ENCODE measurements at places on chromosomes 11 and 22. TPM values are rescaled to one million over a fixed set of nuclear protein-coding genes. Genes with fewer than 3 reads are reported as not detected.

DNA sequence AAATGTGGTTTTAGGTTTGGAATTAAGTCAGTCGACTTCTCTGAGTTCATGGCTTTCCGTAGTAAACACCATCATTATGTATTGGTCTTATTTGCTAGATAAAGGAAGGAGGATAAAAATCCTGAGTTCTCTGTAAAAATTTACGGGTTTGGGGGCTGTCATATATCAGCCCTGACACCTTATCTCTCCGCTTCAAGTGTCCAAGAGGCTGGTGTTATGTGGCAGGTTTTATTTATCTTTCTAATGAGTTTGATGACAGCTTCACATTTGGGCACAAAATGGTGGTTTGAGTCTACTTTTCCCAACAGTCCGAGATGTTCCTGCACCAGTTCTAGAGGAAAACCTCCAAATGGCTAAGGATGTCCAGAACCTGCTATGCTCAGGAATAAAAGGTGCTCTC, 67.3 kb upstream of the VSTM5 start:
- DNase-seq, result no peak

DNA sequence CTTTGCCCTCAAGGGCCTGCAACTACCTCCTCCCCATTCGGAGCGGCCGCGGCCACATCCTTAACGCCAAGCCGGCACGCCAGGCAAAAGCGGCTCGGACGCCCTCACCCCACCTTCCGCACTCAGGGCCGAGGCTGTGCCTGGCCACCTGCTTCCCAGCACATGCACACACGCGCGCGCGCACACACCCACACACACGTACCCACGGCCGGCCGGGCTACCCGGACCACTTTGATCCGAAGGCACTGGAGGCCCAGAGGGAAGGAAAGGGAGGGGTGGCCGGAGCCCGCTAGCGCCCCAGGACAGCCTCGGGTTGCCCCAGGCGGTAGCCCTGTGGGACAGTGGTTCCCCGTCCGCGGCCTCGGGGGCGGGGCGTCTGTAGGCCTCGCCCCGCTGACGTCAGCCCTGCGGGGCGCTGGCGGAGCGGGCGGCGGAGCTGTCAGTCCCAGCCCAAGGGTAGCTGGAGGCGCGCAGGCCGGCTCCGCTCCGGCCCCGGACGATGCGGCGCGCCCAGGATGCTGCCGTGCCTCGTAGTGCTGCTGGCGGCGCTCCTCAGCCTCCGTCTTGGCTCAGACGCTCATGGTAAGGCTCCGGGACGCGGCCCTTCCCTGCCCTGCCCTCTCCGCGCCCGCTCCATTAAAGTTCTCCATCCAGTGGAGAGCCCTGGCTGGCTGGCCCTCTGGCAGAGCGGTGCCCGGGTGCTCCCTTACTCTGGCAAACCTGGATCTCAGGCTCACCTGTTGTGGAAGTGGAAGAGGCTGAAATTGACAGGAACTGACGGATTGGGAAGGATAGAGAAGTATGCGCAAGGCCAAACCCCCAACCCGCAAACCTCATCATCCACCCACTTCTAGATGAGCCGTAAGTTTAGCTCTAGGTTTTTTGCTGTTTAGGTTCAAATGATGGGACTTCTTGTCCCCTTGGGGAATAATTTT, at the start of gene IL10RA:
IL10RA (plus strand) TSS at position 442 of the 935 bp plus-strand sequence; CDS start at position 516, 74 bp downstream.
- peak; percentile 74 for DNase-seq

DNA sequence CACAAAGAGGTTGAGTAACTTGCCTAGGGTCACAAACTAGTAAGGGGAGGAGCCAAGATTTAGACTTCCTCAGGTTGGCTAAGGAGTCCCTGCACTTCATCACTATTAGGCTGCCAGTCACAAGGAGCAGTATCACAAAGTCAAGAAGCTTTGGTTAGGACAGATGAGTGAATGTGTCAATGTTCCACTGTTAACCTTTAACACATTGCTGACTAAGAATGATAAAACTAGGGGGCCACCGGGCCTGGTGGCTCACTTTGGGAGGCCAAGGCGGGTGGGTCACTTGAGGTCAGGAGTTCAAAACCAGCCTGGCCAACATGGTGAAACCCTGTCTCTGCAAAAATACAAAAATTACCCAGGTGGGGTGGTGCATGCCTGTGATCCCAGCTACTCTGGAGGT, 32.0 kb downstream of the TMEM123 start:
- DNase-seq, result no peak

- no peak for DNase-seq
Observed at GRCh38 chr11:57588046-57588710, 9.3 kb upstream of the SERPING1 start.

DNA sequence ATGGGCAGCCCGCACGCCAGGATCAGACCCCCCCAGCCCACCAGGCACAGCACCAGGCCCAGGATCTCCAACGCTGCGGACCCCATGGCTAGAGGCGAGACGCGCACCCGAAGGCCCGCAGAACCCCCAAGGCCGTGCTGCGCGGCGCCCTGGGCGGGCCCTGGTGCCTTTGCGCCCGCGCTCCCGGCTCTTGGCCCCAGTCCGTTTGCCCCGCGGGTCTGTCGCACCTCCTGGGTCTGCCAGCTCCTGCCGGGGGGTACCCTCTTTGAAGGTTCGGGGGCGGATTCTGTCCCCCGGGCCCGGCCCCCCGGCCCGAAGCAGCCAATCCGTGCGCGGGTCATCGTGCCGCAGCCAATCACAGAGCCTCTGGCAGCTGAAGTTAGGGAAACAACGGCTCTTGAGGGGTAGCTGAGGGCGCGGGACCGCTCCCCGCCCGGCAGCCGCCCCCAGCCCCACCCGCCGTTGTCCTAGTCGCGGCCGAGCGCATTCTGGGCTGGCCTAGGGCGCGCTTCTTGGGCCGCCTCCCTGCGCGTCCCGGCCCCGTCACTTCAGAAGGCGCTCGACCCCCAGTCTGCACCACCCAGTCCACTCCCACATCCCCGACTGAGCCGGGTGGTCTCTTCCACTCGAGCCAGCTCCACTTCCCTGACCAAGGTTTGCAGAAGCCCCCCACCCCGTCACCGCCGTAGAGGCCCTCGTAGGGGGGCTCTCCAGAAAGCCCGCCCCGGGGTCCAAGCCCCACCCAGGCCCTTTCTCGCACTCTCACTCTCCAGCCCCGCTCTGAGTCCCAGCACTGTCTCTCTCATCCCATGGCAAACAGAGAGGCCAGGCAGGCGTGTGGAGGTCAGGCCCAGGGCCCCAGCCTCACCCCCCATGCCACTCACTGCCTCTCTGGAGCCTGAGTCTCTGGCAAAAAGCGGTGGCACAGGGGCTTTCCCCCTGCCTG, at the start of gene CLDN5:
CLDN5 (minus strand) TSS at position 241 of the 946 bp plus-strand sequence; CDS start at position 86, 155 bp downstream.
- DNase-seq, result peak; percentile 69

GRCh38 chr11:80868831-80869230, 1428.0 kb upstream of the TENM4 start:
- DNase-seq, result no peak

DNA sequence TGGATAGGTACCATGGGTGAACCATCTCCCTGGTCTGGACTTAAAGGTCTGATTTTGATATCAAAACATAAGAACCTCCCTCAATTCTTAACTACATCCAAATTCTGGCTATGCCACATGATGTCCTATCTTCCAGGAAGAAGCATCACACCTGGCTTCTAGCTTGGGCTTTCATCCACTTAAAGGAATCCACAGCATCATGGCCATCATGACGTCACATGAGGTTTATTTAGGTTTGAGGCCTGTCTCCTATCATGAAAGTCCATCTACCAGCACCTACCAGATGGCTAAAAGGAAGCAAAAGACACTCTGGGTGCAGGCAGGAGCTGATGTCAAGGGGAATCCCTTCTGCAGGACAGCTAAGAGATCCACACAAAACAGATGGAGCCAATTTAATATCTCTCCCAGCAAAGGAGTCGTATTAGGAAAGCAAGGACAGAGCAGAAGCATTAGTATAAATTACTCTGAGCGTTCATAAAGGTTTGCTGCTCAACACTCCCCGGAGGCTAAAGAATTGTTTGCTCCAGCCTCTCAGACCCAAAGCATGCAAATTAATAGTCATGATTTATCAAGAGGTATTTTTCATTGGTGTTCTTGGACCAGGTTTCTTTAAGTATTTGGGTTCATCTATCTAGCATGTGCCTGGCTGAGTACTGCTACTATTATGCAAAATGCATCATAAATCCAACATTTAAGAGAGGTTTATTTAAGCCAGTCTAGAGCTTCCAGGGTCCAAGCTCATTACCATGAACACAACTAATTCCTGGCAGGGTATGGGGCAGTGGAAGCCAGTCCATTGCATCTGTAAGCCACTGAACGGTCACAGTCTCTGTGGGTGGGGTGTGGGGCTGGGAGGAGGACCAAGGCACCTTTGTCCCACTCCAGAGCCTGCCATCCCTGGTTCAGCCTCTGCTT, 47.2 kb downstream of the GALNT18 start:
- DNase-seq, result no peak

- no peak for DNase-seq
Observed at GRCh38 chr11:87141322-87141721, 103.6 kb downstream of the TMEM135 start.

- no peak for DNase-seq
Observed at GRCh38 chr11:77884186-77884828, 63.4 kb downstream of the AAMDC start.

DNA sequence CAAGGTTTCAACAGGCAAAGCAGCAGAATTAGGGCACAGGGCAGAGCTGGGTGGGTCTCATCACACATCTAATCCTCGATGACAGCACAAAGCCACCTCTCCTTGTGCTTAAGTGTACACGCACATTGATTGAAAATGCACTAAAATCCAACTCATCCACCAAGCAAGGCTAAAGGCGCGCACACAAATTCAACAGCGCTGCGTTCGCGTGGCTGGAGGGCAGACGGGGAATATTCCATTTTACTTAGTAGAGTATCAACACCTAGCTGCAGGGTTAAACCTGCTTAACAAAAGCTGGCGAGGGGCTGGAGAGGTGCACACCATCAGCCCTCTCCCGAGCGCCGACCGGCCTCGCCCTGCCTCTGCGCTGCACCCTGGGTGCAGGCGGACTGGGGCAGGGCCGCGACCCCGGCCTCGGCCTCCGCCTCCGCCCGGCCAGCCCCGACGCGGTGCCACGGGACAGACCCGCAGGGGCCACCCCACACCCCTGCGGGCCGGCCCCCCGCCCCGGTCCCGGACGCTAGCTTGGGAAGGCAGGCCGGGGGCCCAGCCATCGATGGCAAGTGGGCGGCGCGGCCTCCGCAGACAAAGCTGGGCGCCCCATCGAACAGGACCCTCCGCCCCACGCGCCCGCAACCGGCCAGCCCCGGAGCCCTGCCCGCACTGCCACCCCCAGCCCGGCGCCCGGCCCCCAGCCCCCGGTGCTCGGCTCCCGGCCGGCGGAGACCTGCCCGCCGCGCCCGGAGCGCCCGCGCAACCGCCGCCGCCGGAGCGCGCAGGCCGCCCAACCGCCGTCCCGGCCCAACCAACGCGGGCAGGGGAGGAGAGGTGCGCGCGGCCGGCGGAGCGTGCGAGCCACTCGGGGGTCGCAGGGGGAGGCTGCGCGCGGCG, 929 bp downstream of the PRDM10 start:
- DNase-seq, result no peak

DNA sequence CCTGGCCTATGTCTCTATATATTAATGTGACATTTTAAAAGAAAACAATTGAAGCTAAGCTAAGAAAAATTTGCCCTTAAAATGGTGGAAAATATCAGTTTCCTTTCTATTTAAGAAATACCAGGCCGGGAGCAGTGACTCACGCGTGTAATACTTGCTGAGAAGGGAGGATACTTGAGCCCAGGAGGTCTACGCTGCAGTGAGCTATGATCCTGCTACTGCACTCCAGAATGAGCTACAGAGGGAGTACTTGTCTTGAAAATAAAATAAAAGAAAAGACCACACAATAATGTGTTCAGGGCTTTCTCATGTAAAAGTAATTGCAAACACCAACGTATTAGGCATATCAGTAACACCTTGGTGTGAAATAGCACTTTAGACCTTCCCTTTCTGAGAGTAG, 1.4 kb upstream of the PRSS23 start:
- no peak for DNase-seq

DNA sequence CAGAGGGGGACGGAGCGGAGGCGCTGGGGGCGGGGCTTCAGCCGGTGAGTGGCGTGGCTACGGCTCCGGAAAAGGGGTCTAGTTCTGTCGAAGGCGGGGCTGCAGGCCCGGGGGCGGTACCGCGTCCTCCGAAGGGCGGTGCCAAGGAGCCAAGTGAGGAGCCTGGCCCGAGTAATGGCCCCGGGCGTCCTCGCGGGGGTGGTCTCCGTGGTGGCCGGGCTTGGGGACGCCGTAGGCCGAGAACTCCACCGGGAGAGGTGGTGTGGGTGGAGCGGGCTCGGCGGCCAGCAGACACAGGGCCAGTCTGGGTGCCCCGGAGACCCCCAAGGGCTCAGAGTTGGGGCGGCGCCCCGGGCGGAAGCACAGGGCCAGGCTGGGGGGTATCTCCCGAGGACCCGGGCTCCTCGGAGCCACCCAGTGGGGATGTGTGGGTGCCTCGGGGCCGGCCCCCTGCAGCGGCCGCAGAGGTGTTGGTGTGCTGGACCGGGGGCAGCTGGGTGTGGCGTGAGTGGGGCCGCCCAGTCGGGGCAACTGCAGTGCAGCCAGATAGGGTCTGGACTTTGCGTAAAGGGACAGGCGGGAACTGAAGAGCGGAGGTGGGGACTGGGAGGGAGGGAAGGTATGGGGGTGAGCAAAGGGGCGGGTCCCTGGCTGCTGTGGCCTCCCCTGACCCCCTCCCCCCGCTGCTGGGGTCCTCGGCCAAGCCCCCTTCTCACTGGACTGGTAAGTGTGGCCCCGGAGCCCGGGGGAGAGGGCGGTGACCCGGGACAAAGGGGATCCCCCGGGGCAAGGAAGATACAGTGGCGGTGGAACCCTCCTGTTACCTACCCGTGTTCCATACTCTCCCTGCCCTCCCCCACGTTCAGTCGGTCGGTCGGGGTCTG, 838 bp downstream of the FKBP2 start:
- DNase-seq, result peak; percentile 59

Gene GGTLC2
- not detected for total RNA-seq

Gene DEFB131B
- not detected for total RNA-seq

Gene TOB2
- total RNA-seq, result 64.5 TPM

Data from heart right ventricle (tissue), 16 donors.